ENCODE measurements at places on chromosomes 3 and 15.

DNA sequence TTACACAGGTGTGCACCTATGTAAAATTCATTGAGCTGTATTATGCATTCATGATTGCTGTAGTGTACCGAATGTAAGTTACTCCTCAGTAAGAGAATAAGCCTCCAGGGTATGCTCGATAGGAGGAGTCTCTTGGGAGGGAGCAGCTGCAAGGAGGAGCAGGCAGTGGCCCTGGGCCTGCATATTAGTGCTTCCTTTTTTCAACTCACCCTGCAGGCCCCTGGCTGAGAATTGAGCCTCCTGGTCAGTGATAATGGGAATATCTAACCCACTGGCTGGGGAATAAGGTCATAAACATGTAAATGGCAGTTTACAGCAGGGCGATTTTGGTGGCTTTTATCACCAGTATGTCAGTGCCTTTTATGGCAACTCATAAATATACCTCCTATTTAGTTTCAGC lies 21.7 kb upstream of the SFMBT1 start:
- DNase-seq: no peak

DNA sequence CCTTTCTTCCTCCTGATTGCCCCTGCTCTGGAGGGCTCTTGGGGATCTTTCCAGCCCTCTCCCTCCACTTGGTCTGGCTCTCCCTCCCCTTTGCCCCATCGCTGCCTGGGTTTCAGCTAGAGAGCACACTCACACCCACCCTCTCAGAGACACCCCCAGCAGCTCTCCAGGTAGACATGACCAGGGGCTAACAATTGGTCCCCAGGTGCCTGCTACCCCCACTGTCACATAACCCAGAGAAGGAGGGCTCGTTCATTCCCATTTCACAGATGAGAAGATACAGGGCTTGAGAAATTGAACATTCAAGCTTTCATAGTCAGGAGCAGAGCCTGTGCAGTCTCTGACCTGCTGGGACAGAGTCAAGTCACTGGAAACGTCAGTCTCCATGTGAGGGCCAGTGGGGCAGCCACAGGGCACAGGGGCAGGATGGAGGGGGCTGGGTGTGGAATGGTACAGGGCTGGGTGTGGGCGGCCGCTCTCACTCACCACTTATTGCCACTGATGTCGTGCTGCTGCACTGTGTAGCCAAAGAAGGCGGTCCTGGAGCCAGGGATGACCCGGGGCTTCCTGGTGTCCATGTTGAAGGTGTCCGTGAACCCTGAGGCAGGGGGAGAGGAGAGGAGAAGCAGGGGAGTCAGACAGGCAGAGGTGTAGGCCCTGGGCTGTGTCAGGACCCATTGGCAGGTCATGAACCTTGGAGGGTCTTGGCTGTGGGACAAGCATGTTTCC lies 29.4 kb downstream of the ITGA11 start:
- no peak for DNase-seq

GRCh38 chr3:151425627-151426340 lies 35.1 kb downstream of the IGSF10 start:
- peak; percentile 5 for DNase-seq

- no peak for DNase-seq
These were observed 7.3 kb downstream of the MYO5C start for GRCh38 chr15:52288051-52288942.

GRCh38 chr15:64858021-64858575 lies 16.4 kb downstream of the PLEKHO2 start:
- no peak for DNase-seq

Measured in RKO (cell line).